BJ (cell line): ENCODE measurements at places on chromosomes 7 and 10.

GRCh38 chr7:42831718-42832522 is 80.0 kb downstream of the C7orf25 start:
- DNase-seq: no peak

- no peak for DNase-seq
Observed at GRCh38 chr7:16845746-16846145, 36.0 kb downstream of the AGR3 start.

DNA sequence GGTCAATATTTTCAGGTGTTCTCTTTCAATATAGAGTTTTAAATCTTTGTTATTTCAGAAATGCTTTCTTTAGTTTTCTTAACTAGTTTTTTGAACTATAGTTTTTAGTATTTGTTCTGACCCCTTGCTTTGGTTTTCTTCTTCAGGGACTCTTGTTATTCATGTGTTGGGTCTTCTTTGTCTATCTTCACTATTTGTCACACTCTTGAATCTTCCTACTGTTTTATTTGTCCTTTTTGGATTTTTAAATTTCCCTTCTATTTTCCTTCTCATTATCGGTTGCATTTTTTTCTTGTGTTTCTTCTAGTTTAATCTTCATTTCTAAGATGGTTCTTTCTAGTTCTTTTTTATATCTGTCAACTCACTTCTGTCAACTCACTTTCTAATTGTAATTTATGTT is 37.1 kb upstream of the PRKAG2 start:
- no peak for DNase-seq

- DNase-seq: no peak
Observed at GRCh38 chr7:71905821-71906220, 506.3 kb downstream of the CALN1 start.

DNA sequence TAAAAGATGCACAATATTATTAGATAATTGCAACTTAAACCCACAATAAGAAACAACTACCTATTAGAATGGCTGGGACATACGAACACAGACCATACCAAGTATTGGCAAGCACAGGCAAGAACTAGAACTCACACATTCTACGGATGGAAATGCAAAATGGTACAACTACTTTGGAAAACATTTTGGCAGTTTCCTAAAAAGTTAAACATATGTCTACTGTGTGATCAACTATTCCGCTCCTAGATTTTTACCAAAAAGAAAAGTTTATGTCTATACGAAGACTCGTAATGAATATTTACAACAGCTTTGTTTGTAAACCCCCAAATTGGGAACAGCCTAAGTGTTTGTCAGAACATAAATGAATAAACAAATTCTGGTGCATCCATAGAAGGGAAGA is 194.7 kb downstream of the FGFR2 start:
- DNase-seq: no peak

DNA sequence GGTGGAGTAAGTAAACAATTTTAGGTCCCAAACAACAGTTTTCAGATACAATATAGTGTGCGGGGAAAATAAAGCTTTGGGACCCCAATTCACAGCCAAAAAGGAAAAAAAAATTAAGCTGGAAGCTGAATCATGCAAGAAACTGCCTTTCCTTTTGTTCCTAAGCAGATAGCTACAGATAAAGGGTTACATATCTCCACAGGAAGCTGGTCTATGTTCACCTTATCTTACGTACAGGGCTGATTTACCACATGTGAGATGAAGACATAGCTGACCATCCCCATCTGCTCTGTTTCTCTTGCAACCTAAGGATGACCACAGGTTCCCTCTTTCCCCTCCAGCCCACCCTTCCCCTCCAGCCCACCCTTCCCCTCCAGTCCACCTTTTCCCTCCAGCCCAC is 14.2 kb upstream of the PFKP start:
- DNase-seq: no peak

- DNase-seq: no peak
Observed at GRCh38 chr10:62224606-62225005, 44.0 kb downstream of the RTKN2 start.

- DNase-seq: no peak
Observed at GRCh38 chr7:43337191-43337590, 224.7 kb downstream of the HECW1 start.

DNA sequence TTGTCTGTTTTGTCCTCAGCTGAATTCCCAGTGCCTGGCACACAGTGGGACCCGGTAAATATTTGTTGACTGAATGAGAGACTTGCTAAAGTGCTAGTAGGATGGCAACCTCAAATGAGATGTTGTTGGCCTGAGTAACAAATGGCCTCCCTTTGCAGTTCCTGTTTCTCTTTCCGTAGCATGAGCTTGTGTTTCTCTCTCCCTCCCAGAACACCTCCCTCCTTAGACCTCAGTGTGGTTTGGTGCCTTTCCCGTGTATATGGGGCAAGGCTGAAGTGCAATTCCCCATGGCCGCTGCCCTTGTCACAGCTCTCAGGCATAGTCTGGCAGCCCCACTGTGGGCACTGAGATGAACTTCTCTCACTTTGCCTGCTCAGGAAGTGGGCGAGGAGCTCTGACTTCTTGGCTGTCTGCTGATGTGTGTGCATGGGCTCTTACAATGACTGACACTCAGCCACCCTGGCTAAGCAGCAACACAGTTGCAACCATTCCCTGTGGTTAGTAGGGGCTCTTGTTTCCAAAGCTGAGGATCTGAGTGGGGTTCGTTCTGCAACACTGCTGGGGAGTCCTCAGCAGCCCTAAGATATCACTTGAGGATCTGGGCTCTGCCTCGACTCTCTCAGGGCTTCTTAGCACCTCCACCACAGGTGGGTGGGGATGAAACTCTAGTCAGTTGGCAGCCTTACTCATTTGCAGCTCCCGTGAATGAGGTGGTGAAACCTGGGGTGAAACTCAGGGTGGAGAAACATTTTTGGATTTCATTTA is 136.1 kb downstream of the ICA1 start:
- no peak for DNase-seq

- no peak for DNase-seq
Observed at GRCh38 chr7:29332042-29332811, 137.7 kb downstream of the CHN2 start.

DNA sequence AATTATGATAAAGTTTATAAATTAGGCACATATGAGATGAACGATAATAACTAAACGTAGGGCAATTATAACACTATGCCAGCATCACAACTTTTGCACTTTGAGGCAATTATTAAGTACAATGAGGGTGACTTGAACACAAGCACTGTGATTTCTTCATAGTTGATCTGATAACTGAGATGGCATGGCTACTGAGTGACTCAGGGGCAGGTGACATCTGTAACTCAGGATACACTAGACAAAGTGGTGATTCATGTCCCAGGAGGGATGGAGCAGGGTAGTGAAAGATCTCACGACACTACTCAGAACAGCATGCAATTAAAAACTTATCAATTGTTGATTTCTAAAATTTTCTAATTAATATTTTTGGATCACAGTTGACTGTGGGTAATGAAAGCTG is 98.3 kb upstream of the ARHGAP21 start:
- peak; percentile 1 for DNase-seq

DNA sequence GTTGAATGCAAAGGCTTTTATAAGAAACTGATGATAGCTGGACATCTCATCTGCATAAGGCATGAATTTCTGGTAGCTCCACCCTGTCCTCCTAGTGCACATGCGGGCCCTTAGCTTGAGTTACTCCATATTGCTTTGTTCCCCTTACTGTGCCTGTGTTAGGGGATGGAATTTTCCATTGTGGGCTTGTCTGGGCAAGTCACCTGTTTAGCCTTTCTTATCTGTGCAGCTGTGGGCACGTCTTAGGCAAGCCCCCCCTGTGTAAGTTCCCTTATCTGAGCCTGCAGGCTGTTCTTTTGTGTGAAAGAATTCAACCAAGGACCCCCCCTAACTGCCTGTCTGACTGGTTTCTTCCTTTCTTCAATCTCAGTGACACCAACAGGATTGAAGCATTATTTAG is 14.5 kb upstream of the CROT start:
- DNase-seq: no peak

- DNase-seq: no peak
Observed at GRCh38 chr10:111316722-111317212, 239.9 kb downstream of the ADRA2A start.

DNA sequence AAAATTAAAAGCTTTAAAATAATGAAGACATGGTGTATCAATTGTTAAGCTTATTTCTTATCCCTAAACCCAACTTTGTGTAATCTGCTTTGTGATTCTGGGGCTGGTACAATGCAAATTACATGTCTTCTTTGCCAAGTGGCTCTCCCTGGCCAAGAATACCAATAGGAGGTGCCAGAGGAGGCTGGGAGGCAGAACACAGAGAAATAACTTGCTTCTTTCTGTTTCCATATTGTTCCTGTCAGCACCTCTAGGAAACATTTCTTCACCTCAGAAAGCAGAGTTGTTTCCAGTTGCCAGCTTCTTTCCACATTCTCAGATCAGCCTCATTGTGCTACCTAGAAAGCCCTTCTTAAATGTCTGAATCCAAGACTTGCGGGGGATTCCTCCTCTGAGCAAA is 174.4 kb downstream of the MDFIC start:
- DNase-seq: no peak

GRCh38 chr7:30181211-30181610 is 46.4 kb downstream of the MTURN start:
- DNase-seq: no peak

GRCh38 chr7:103949374-103949773 is 40.1 kb downstream of the RELN start:
- DNase-seq: no peak

DNA sequence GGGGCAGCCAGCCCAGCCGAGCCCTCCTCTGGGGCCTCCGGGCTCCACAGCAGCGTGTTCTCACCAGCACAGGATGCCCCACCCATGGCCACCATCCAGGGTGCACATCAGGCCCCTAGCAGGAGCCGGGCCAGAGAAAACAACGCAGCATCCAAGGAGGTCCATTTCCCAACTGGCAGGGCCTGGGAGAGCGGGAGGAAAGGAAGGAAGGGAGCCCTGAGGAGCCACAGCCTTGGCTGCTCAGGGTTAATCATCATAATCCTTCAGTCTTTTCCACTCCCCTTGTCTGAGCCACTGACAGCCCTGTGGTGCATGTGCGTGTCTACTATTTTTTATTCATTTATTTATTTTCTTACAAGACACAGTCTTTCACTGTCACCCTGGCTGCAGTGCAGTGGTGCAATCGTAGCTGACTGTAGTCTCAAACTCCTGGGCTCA is 3.6 kb downstream of the PLAC9 start:
- DNase-seq: peak; percentile 66

DNA sequence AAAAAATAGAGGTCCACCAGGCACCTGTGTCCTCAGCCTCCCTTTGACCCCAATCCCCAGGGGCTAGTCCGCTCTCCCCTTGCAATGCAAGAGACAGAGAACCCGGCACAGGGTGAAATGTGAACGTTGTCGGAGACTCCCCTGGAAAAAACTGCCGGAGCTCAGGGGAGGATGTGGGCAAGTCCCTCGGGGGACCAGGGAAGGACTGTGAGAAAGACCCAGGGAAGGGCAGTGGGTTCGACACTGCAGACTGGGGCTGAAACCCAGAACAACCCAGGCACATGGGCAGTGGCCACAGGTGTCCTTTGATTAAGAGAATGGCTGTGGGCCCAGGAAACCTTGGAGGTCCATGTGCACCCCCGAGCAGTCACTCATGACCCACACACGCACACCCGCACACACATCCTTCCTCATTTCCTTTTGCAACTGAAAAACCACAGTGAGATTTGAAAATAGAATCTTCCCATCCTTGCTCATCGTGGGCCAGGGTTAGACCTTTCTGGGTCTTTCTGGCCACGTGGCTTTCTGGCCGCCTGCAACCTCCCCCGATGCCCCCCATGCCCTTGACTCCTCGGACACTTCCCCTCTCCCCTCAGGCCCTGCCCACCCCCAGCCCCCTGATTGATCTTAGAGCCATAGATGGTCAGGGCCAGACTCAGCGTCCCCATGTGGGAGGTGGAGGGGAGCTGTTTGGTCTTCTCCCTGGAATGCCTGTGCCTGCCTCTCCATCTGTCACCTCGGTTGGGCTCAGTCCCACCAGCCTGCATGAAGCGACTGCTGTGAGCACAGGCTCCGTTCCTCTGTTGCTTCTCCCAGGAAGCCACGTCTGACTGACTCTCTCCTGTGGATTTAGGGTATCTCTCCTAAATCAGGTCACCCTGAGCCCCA is 7.9 kb downstream of the LAT2 start:
- DNase-seq: no peak

- no peak for DNase-seq
Observed at GRCh38 chr7:142168746-142169145, 57.2 kb downstream of the MGAM2 start.

GRCh38 chr7:46253520-46253919 is 332.4 kb upstream of the IGFBP3 start:
- DNase-seq: no peak

DNA sequence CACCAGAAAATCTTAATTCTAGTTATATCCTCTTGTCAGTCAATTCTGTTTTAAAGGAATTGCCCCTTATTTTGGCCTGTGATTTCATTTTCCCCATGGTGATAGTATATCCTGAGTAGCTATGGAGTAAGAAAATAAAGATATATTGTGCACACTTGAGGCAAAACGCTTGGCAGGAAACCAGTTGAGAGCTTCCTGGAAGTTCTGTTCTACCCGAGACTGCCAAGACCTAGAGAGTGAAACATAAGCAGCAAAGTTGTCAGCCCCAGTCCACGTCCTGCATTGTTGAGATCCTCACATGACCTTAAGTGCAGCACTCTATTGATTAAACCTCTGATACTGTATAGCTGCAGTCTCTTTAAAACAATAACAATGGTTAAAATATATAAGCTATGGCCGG is 235.2 kb downstream of the CDC14C start:
- no peak for DNase-seq

- DNase-seq: no peak
Observed at GRCh38 chr7:66319407-66319979, 114.4 kb downstream of the TPST1 start.

DNA sequence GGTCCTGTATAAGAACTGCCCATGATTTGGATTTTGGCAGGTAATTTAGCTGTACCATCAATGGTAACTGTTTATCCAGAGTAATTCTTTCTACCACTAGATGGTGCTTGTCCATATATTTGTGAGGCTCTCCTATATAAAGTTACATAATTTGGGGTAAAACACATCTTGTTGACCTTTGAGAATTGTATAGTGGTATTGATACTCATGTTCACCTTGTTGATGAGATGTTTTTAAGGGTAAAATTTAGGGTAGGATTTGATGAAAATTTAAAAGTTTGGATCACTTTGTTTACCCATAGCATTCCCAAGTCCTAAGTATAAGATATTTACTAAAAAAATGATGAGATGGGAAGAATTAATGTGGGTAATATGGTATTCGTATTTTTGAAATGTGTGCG is 31.6 kb downstream of the ST7 start:
- no peak for DNase-seq

- no peak for DNase-seq
Observed at GRCh38 chr10:22250897-22251660, 33.3 kb upstream of the EBLN1 start.

DNA sequence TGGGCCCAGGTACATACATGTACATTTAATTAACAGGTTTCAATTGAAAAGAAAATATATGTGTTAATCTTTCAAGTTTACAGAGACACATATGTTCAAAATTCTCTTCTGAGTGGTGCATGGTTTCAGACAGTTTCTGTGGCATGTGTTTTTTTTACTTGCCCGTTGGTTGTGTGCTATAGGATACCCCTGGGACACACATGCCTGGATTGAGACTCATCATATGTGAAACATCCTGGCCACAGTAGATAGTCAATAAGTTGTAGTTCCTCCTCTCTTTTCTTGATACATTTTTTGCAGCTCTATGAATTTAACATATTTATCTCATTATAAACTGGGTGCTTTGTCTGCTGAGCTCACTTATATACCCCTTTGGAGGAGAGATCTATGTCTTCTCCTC is 207.8 kb upstream of the CTBP2 start:
- no peak for DNase-seq

GRCh38 chr10:79326361-79327089 is 20.7 kb upstream of the PPIF start:
- DNase-seq: no peak
